ENCODE measurements at places on chromosomes 7 and 10. TPM values are rescaled to one million over a fixed set of nuclear protein-coding genes. Genes with fewer than 3 reads are reported as not detected.
A peak's percentile ranks its signal among the peaks of the same experiment; 100 is the strongest.

Gene NPSR1
- total RNA-seq = not detected

GRCh38 chr7:90239050-90239449 lies 5.9 kb upstream of the CFAP69 start:
- DNase-seq = no peak

- DNase-seq = no peak
Observed at GRCh38 chr7:29990931-29991330, 1.3 kb upstream of the SCRN1 start.

- DNase-seq = no peak
Observed at GRCh38 chr10:32379318-32379949, 32.5 kb upstream of the EPC1 start.

Gene DENND11
- total RNA-seq = 22.7 TPM

- DNase-seq = no peak
Observed at GRCh38 chr7:28107960-28108359, 72.6 kb downstream of the JAZF1 start.

Gene TMEM270
- not detected for total RNA-seq

GRCh38 chr7:43648473-43649406 lies 65.8 kb downstream of the STK17A start:
- DNase-seq = no peak

DNA sequence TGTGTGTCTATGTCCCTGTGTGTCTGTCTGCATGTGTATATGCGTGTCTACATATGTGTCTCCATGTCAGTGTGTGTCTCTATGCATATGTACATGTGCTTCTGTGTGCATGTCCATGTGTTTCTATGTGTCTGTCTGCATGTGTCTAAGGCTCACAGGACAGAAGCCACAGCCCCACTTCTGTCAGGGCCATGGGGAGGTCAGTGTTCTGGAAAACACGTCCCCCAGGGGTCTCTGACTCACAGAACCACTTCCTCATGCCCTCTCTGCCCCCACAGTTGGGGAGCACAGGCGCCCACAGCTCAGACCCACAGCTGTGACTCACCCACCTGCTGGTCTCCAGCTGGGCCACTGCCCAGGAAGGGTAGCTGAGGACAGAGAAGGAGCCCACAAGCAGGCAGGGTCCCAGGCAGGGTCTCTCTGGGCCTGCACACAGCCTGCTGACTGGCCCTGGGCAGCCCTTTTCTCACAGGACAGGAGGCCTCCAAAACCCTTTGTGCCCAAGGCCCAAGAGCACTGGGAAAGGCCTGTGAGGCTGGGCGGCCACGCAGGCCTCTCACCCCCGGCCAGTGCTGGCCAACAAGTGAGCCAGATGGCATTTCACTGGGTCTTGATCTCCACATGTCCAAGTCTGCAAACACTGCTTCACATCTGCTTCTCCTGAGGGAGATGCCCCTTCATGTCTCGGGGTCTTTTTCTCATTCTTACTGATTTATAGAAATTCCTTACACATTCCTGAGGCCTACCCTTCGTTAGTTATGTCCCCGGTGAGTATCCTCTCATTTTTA lies 102.9 kb upstream of the FAM20C start:
- DNase-seq = no peak

Gene SFMBT2
- 2.0 TPM for total RNA-seq

Gene ZNF487
- 2.8 TPM for total RNA-seq

- no peak for DNase-seq
Observed at GRCh38 chr10:101130984-101131961, at the start of gene TLX1. TSS of gene TLX1 (plus strand) at chr10:101131300. CDS start at chr10:101131542, 242 bp downstream.

- DNase-seq = no peak
Observed at GRCh38 chr10:123842692-123843385, 48.8 kb downstream of the CPXM2 start.

Gene DENND2A
- 38.0 TPM for total RNA-seq

Gene GSTK1
- total RNA-seq = 98.8 TPM

DNA sequence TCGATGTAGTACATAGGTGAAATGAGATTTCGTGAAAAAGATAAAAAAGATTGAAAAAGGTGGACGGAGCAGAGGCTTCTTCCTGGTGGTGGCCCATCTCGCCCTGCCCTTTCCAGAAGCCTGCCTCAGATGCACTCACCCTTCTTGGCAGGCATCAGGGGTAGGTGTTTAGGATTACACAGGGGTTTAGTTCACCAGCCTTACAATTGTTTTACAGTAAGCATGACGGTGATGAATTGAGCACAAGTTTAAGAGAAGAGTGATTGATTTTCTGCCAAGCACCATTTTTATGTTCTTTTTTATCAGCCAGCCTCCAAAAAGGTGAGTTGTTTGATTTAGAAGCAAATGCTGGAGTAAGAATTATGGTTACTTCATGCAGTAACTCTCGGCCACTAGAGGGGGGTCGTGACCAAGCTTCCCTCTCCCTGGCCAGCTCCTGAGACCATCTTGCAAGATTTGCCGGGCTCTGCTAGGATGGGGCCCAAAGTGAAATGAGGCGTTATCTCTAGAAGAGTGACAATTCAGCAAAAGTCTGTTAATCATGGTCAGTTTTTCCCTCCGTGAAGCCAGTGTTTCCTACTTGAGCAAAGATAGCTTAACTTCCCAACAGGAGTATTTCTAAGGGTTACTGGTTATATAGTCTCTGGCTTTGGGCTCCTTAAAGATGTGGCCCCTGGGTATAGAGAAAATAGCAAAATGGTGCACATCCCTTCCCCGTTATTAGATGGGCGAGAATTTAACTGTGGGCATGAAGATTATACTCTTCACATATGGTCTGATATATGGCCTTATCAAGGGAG lies 228.8 kb downstream of the BMPER start:
- DNase-seq = peak; percentile 80

DNA sequence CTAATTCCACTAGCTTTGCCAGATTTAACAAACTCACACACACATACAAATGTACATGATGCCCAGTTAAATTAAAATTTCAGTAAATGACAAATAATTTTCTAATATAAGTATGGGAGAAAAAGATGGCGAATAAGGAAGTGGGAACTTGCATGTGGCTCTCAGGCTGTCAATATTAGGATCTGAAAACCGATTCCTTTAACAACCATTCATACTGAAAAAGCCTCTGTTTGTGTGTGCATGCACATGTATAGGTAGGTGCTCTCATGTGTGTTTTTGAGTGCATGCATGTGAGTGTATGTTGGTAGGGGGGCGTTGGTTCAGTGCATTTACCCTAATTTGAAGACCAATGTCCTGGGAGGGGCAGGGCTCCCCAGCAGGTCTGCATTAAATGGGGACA lies 125.3 kb downstream of the HTR7 start:
- no peak for DNase-seq

Gene SNX10
- 5.1 TPM for total RNA-seq

Gene VPS37D
- 16.1 TPM for total RNA-seq

- peak; percentile 54 for DNase-seq
Observed at GRCh38 chr10:96512524-96513304, 1.0 kb downstream of the TLL2 start.

- no peak for DNase-seq
Observed at GRCh38 chr10:624605-625332, 64.7 kb downstream of the DIP2C start.

- DNase-seq = no peak
Observed at GRCh38 chr7:110386006-110386405, 704.9 kb upstream of the LRRN3 start.

Gene MRC1
- not detected for total RNA-seq

DNA sequence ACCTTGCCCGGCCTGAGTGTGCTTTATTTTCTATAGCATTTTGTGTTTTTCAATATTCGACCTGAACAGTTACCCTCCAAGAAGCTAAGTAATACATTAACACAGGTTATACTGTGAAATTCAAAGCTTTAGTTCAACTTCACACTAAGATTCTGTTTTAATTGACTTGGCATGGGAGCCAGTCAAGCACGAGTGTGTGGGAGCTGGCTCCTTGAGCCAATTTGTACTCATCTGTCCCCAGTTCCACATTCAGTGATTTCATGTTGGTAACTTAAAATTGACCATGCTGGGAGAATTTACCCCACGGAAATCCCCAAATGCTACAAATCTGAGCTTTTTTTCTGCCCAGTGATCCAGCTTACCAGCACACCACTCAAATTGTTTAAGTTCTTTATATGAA lies 20.3 kb downstream of the TSPAN12 start:
- DNase-seq = no peak

Gene TRDMT1
- 12.3 TPM for total RNA-seq

- no peak for DNase-seq
Observed at GRCh38 chr7:55733241-55734140, 129.1 kb downstream of the SEPTIN14 start.

DNA sequence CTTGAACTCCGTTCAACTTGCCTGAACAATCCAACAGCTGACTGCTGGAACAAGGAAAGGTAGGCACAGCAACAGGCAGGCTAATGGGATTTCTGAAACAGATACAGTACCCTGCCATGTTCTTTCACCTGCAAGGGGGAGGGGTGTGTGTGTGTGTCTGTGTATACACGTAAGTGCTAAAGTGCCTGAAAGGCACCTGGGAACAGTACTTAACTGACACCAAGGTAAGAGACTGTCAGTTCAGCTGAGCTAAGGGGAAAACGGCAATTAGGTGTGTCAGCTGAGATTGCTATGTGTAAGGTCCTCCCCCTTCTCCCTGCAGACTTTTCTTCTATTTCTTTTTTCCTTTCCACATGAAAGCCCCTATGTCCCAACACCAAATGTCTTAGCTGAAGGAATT lies 27.0 kb downstream of the NAMPT start:
- no peak for DNase-seq

GRCh38 chr7:7251742-7252141 lies 69.4 kb downstream of the C1GALT1 start:
- no peak for DNase-seq

GRCh38 chr10:103025696-103026095 lies 107.6 kb downstream of the CNNM2 start:
- no peak for DNase-seq

- DNase-seq = no peak
Observed at GRCh38 chr10:63672491-63672890, 151.3 kb downstream of the REEP3 start.

- DNase-seq = no peak
Observed at GRCh38 chr10:92714152-92714845, 24.5 kb downstream of the HHEX start.

DNA sequence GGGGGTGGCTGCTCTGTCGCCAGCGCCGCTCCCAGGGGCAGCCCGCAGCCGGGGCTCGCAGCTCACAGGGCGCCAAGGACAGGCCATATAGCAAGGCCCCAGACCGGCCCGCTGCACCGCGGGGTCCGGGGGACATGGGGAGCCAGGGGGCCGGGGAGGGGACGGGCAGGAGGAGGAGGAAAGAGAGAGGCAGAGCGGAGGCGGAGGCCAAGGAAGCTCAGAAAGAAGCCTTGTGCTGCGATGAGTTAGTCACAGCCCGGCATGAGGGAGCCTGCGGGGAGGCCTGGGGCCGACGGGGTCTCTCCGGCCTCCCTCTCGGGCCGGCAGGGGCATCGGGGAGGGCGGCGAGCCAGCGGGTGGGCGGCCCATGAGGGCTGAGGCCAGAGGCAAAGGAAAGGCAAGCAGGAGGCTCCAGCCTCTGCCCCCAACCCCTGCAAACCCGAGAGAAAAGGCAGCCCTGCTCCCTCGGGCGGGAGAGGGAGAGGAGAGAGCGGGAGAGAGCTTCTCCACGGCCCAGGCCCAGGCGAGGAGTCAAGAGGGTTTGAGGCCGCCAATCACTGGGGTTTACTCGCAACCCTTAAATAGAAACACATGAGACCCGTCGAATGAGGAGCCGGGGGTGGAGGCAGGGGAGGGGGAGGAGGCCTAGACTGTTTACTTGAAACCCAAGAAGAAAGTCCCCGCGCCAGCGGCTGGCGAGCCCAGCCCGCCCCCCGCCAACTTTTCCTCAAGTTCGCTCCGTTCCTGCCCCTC lies 167.9 kb downstream of the NEURL1 start:
- DNase-seq = no peak

GRCh38 chr7:89908736-89909135 lies 245.5 kb upstream of the STEAP1 start:
- DNase-seq = no peak

Gene MRLN
- not detected for total RNA-seq

GRCh38 chr7:43155636-43156035 lies 43.2 kb downstream of the HECW1 start:
- DNase-seq = no peak

DNA sequence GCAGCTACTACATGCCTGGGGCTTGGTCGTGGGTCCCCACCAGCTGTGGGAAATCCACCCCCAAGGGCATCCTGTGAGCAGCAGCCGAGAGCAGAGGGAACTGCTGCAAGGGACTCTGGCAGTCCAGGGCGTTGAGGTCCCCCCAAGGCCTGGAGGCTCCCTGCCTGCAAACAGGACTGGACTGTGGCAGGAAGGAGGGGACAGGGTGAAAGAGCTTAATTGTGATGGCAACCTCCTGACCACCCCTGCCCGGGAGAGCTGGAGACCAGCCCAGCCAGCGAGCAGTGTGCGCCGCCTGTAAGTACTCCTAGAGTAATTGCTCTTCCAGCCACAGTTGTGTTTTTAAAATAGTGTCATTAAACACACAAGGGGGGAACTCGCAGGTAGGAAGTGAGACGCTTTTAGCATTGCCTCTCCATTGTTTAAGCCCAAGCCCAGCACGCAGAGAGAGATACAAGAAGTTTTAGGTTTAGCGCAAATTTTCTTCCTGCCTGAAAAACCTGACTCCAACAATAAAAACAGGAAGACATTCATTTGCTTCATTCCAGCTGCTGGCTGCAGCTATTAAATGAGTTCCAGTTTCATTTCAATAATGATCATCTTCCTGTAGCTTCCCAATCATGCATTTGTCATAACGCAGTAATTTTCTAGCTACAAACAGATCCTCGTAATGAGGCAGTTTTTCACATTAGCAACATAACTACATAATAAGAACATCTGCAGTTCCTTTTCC lies 111.1 kb downstream of the EBF3 start:
- no peak for DNase-seq

GRCh38 chr10:89963451-89964102 lies 262.2 kb downstream of the KIF20B start:
- DNase-seq = no peak

- DNase-seq = no peak
Observed at GRCh38 chr7:10429511-10429910, 544.2 kb upstream of the PHF14 start.

GRCh38 chr7:50653981-50654425 lies 88.8 kb upstream of the DDC start:
- DNase-seq = no peak

Gene COL1A2
- total RNA-seq = 2,739 TPM

Gene ENTPD7
- total RNA-seq = 21.1 TPM

DNA sequence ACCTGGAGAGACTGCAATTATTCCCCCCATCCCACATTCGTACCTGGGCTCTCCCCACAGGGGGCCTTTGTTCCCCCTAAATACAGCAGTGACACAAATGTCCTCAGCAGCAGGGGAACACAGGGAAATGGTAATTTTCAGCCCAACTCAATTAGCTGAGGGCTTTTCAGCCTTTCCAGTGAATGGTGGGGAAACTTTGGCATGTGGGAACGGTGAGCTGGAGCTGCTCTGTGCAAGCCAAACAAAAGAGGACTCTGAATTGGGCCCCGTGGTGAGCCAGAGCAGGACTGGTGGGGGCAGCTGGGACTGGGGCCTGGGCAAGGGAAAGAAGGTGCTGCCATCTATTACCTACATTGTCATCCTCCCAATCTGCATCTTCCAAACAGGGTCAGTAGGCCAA lies 51.0 kb downstream of the FBXW4 start:
- DNase-seq = no peak

- DNase-seq = no peak
Observed at GRCh38 chr7:30411173-30411572, 67.4 kb downstream of the NOD1 start.

- DNase-seq = no peak
Observed at GRCh38 chr7:51242007-51242691, 74.5 kb downstream of the COBL start.

All from mesothelial cell of epicardium (in vitro differentiated cells).